NCI-H1105 (cell line): ENCODE measurements at places on chromosomes 11 and 22.

DNA sequence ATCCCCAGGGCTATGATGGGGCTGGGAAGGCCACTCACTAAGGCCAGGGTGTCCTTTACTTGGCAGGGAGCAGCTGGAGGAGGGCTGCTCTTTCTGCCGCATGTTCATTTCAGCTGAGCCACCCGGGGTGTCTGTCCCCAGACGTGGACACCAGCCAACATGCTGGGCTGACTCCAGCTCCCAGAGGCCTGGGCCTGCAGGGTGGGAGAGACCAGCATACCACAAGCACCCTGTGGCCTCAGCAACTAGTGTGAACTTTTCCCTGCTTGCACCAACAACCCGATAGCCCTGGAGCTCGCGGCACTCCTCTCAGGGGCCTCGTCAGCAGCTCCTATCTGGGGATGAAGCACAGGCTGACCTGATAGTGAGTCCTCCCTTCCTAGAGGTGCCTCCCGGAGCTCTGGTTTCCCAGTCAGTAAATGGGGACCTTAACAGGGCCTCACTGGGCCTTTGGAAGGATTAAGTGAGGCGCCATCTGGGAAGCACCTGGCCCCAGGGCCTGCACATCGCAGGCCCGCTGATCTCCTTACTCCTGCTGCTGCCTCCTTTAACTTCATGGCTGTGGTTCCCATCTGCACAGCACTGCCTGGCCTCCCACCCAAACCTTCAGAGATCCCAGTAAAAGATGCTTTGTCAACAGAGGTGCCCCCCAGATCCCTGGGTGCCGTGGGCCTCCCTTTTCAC is 83.4 kb downstream of the GALNT18 start:
- no peak for DNase-seq

DNA sequence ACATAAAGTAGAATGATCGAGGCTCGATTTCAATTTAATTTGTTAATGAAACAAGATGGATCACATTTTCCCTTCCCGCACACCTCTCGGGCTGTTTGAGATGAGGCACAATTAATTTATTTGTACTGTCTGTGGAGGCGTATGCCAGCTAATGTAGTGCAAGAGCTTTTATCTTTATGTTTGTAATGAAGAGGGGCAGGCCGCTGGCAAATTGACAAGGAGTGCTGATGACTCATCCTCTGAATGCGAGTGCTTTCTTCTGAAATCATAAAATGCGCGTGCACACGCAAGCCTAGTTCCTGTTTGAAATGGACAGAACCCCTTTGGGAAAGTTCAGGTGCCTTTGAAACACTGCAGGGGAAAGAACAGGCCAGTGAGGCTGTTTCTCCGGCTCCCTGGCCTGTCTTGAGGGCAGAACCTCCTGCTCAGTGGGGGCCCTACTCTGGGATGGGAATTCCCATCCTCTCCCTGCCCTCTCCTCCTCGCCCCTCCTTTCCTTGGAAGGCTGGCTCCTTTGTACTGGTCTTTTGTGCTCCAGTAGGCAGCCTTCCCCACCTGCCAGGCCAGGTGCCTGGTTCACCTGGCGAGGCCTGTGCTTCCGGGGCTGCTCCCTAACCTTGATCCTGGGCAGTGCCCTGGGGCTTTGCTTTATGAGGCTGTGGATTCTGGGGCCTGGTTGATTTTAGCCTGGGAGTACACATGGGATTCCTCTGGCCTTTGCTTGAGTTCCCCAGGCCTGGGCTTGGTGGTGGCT is 50.3 kb downstream of the TEAD1 start:
- peak; percentile 97 for DNase-seq

DNA sequence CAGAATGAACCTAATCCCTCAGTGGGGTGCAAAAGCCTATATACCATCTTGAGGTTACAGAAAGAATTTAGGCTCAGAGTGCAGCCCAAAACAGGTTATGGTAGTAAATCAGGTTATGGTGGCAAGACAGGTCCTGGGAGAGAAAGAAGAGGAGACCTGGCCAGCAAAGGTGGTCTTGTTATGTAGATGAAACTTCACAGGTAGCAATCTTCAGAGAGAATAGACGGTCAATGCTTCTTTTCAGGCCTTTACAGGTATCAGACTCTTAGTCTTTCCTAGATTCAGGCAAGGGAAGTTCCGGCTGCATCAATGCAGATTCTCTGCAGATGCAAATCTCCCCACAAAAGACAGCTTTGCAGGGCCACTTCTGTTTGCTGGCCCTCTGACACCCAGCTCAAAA is 45.8 kb upstream of the SORL1 start:
- no peak for DNase-seq

DNA sequence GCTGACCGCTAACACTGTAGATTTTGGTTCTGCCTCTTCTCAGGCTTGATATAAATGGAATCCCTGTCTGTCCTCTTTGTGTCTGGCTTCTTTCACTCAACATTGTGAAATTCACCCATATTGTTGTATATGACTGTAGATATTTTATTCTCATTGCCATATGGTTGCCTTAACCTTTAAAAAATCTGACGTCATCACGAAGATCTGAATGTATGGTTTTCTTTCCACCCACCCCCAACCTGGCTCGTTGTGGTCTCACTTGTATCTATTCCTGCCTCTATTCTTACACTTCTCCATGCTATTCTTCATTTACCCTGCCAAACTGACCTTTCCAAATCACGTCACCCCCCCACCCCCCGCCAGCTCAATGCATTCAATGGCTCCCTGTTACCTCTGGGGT is 21.9 kb upstream of the C22orf42 start:
- no peak for DNase-seq

GRCh38 chr11:61841636-61842527 is 13.8 kb downstream of the FADS2 start:
- no peak for DNase-seq

- peak; percentile 26 for DNase-seq
These were observed 59.2 kb downstream of the BARX2 start for GRCh38 chr11:129434641-129435498.

DNA sequence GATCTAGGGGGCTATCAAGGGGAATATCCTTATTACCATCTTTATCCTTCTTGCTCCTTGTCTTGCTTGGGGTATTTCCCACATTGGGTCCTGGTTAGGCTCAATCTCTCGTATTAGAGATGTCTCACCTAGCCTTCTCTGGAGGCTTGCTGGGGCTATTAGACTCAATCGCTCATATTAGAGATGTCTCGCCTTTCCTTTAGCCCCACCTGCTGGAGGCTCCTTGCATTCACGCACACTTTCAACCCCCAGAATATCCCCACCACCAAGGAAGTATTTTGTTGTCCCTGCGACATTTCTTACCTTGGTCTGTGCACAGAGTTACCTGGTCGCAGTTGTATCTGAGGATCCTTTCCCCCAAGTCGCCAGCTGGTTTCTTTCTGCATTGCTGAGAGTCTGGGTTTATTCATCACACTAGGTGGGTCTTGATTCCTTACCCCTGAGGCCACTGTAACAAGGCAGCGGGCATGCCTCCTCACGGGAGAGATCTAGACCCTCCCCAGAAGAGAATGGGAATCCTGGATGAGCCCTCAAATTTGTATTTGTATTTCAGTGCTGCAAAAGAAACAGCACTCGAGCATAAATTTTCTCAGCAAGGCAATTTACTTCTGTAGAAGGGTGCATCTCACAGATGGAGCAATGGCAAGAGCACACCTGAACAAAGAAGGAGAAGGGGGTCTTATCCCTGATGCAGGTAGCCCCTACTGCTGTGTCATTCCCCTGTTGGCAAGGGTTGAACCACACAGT is 15.9 kb upstream of the HYLS1 start:
- DNase-seq: peak; percentile 43

GRCh38 chr22:26777156-26777801 is 119.9 kb downstream of the MIAT start:
- DNase-seq: no peak

DNA sequence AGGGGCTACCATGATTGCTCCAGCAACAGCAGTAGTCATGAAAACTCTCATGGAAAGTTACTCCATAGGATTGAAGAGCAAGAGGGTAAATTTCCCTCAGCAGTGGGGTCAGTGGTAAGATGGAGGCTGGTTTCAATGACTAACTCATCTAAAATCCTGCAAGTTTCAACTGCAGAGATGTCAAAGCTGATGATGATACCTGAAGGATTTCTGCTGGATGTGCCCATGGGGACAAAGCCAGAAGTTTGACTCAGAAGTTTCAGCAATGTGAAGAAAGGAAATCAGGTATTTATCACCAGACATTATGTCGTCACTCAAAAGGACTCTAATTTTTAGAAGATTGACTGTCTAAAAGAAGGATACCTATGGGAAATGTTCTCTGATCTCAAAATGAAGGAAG is 29.1 kb downstream of the RAB38 start:
- no peak for DNase-seq

DNA sequence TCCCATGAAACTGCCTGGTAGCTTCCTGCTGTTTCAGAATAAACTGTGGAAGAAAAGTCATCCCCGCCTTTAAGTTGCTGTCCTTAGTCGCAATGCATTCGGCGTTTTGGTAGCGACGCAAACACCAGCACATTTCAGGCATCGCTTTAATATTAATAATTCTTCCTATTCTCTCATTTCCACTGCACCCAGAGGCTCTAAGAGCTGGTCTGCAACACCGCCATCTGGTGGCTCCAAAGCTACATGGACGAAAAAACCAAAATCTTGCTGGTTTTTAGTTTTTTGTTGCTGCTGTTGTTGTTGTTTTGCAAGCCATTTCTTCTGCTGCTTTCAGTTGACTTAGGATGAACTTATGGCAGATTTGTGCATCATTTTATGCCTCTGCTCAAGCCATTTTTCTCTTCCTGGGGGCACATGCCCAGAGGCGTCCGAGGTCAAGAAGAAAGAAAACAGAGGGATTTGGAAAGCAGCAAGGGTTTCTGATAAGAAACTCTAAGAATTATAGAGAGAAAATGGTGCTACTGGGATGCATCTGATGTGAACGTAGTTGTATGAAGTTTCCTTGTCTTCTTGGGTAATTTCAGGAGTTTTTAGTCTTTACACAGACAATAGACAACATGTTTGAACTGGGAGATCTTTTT is 345.4 kb upstream of the KIRREL3 start:
- DNase-seq: peak; percentile 49

- no peak for DNase-seq
These were observed 115.7 kb upstream of the NNMT start for GRCh38 chr11:114180301-114181055.

- DNase-seq: no peak
These were observed 19.6 kb downstream of the RTN4RL2 start for GRCh38 chr11:57479911-57480310.

DNA sequence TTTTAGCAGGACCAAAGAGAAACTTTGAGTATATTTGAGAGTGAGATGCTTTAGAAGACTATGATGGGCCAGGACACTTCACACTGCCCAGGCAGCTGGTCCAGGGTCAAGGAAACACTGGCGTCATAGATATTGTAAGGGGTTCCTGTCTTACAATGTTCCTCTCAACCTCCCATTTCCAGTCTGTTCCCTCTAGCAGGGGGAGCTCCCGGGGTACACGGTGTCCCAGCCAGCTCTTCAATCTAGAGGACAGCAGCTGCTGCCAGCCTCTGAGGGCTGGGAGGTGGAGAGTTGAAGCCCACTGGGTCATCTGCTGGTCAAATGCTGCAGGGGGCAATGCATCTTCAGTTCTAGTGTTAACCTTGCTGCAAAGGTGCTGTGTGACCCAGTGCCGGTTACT is 40.7 kb upstream of the TIMP3 start:
- DNase-seq: no peak

- DNase-seq: peak; percentile 63
These were observed 13.5 kb downstream of the SCN3B start for GRCh38 chr11:123640677-123641494.

DNA sequence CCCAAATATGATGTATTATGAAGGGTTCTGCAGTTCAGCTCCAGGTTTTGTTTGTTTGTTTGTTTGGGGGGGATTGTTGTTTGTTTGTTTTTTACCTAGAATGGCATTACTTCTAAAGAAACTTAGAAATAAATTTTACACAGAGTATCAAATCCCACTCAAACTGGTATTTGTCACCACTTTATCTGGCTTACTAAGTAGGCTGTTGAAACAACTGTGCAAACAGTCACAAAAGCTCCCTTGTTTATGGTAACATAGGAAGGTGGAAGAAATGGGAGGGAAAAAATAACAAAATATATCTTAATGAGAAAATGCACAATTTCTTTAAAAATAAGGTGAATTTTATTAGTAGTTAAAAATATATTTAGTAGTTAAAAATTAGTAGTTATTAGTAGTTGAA is 108.3 kb upstream of the ANO5 start:
- no peak for DNase-seq

DNA sequence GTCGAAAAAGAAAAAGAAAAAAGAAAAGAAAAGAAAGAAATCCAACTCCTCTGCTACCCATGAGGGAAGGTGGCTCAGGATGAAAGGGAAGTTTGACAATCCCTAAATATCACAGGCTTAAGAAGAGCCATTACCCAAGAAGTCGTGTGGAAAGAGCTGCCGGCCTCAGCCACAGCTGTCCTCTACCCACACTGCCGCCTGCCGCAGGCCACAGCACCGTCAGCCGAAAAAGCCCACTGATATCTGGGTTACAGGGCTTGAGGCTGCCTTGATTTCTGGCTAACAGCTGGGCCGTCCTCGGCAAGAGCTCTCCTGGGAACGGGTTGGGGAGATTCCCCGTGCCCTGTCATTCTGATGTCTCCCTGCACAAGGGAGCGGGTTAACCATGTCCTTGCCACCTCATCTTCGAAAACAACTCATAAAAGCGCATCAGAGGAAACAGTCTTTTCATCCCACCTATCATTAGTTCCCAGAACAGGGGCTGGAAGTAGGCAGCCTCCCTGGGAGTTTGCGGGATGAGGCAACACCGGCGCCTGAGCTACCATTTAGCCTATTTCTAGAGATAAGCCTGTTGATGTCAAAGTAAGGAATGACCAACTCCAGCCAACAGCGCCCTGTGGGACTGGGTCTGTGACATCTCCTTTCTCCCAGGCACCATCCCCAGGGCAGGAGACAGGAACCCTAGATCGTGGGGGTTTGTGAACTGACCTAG is 21.8 kb upstream of the SNX32 start:
- DNase-seq: no peak

DNA sequence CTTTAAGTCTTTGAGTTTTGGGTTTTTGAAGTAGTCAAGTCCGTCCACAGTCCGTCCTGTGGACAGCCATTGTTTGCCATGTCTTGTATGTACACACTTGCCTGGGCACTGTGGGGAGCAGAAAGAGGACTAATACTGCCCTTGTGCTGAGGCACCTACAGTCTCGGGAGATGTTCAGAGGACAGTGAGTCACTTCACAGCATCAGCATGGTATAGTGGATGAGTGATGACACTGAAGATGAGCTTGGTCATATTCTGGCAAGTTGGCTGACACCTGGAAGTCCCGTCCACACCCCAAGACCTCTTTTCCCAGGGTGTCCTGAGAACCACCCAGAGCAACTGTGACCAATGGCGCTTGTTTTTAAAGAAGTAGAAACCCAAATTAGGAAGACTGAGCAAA is 29.2 kb downstream of the NF2 start:
- DNase-seq: no peak

DNA sequence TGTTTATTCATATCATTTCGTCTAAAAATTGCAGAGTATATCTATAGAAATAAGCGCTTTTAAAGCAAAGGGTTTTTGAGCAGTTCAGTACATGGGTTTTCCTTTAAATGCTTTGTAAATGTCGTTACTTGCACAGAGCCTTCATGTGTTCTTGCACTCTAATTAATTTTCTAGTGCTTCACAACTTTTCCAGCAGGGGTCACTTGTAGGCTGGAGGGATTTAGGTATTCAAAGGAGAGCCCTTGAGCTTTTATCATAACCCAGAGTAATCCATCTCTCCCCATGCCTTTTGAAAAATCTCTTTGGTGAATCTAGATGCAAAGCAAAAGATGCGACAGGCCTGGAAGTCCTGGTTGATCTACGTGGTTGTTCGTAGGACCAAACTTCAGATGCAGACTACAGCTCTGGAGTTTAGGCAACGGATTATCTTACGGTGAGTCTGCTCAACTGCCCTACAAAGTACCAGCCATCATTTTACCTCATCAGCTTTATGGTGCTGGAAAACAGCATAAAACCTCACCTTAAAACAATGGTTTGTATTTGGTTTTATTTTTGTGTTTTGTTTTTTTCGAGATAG is 60.4 kb downstream of the SFI1 start:
- no peak for DNase-seq
